ENCODE measurements at places on chromosomes 13 and 19.

- no peak overlapping the region for H3K4me3 ChIP-seq
- H3K36me3 ChIP-seq, result no peaks in the 10 kb centered on the region
- H3K4me1 ChIP-seq, result no peaks in the 10 kb centered on the region
- H3K27ac ChIP-seq, result no peak overlapping the region
Measured at GRCh38 chr13:62920159-62920558, 1504.5 kb upstream of the PCDH20 start.

DNA sequence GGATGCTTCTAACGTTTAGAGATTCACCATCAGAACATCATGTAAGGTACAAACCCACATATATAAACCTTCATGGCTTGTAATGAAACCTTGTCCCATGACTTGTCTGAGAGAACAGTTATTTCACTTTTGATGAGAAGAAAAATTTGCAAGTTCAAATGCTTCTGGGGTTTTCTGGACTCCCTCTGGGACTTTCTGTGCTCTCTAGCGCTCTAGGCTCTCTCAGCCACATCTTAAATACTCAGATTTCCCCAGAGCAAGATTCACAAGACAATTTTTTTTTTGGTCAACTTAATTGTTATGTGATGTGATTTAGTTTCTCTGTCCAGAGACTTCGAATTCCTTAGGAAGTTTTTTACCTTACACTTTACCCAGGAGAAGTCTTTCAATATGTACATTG lies 282.8 kb upstream of the EDNRB start:
- no peaks in the 10 kb centered on the region for H3K4me1 ChIP-seq
- H3K36me3 ChIP-seq, result no peaks in the 10 kb centered on the region
- no peaks in the 10 kb centered on the region for H3K27me3 ChIP-seq
- no peak overlapping the region for H3K27ac ChIP-seq
- DNase-seq, result no peak

GRCh38 chr19:6010107-6010506 lies 32.2 kb upstream of the RANBP3 start:
- H3K27ac ChIP-seq, result no peak overlapping the region
- H3K4me3 ChIP-seq, result no peak overlapping the region
- H3K36me3 ChIP-seq, result peaks cover 41% of the 10 kb centered on the region
- no peak for DNase-seq

DNA sequence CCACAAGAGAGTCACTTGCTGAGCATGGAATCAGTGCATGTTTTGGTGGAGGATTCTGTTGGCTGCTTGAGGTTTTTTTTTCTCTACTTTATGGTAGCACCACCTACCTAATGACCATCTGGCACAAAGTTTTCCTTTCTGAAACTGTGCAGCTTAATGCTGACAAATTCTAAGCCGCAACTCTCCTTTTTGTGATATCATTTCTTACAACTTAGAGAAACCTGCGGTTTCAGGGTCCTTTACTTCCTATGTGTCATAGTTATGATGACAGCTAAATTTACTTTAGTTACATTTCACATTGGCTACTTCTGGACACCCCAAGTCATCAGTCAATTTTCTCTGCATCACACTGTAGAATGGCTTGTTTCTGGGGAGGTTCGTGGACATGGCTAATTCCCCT lies 115.4 kb upstream of the TMTC4 start:
- H3K27ac ChIP-seq, result no peak overlapping the region
- DNase-seq, result no peak
- H3K4me3 ChIP-seq, result no peak overlapping the region

DNA sequence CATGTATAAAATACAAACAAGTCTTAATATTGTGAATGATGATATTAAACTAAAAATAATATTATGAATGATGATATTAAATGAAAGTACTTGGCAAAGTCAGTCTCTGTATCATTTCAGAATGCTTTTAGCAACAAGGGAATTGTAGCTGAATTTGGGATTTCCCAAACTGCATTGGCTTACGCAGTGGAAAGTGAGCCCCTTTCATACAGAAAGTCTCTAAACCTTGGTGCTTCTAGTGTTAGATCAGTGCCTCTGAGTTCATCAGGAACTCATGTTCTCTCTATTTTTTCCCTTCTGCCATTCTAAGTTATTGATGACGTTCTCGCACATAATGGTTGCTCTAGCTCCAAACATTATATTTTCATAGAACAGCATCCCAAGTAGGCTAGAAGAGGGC lies 300.0 kb downstream of the ITGBL1 start:
- DNase-seq, result no peak
- H3K4me3 ChIP-seq, result no peak overlapping the region
- H3K36me3 ChIP-seq, result no peaks in the 10 kb centered on the region
- H3K27ac ChIP-seq, result no peak overlapping the region
- H3K4me1 ChIP-seq, result no peaks in the 10 kb centered on the region

- H3K27ac ChIP-seq, result no peak overlapping the region
- no peaks in the 10 kb centered on the region for H3K4me1 ChIP-seq
- peak; percentile 61 for DNase-seq
- no peak overlapping the region for H3K4me3 ChIP-seq
Measured at GRCh38 chr13:77836423-77836822, 82.2 kb downstream of the EDNRB start.

DNA sequence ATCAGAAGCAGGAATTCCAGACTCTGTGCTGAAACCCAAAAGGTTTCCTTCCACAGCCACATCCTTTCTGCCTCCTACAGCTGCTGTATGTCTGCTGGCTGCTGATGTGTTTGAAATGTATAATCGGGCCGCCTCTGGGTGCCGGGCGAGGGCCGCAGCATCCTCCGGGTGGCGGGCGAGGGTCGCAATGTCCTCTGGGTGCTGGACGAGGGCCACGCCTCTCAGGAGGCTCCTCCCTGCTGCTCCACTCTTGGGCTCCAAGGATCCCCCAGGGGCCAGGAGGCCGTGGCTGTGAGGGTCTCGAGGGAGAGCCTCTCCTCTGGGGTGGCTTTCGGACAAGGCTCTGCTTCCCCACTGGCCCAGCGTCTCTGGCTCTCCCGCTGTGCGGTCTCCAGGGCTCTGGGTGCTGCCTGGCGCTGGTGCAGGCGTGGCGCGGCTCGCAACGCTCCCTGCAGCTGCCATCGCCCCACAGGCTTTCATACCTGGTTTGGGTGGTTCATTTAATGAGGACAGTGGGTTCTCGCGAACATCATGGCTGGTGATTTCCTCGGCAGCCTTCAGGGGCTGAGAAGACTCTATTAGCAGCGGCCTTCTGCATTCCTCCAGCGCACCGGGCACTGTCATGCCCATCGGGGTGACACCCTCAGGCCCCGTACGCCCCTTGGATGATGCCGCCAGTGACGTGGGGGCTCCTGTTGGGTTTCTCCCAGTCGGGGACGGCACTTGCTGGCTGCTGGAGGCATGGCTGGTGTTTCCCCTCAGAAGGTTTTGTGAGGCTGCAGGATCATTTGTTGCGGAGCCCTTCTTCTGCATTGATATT lies 41.8 kb upstream of the GRTP1 start:
- H3K27ac ChIP-seq, result peak overlapping the region; percentile 42
- peaks cover 89% of the 10 kb centered on the region for H3K4me1 ChIP-seq
- DNase-seq, result peak; percentile 1
- H3K36me3 ChIP-seq, result no peaks in the 10 kb centered on the region
- peaks cover 8% of the 10 kb centered on the region for H3K27me3 ChIP-seq

DNA sequence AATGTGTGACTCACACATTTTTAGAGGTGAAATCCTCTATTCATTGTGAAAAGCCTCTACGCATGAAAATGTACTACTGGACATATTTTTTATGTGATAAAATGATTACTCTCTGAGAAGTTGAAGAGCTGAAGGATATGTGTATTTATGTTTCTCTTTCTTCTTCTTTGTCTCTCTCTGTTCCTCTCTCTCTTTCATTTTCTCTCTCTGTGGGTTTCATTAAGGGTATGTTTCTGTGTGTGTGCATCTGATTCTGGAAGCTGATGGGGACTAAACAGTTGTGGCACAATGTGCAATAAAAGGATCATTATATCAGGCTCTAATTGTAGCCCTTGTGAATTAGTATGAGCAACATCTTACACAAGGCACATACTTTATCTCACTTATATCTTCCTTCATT lies 867.7 kb downstream of the PCDH9 start:
- no peaks in the 10 kb centered on the region for H3K4me1 ChIP-seq
- H3K36me3 ChIP-seq, result no peaks in the 10 kb centered on the region
- H3K27me3 ChIP-seq, result no peaks in the 10 kb centered on the region
- H3K4me3 ChIP-seq, result no peak overlapping the region
- H3K27ac ChIP-seq, result no peak overlapping the region

DNA sequence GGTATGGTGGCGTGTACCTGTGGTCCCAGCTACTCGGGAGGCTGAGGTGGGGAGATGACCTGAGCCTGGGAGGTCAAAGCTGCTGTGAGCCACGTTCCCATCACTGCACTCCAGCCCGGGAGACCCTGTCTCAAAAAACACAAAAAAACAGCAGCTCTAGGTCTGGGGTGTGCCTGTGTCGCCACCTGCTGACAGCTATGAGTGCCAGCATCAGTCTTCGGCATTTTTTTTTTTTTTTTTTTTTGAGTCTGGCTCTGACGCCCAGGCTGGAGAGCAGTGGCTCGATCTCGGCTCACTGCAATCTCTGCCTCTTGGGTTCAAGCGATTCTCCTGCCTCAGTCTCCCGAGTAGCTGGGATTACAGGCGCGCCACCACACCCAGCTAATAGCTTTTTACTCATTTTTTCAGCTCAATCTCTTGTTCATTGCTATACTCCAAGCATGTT lies 10.1 kb downstream of the AP2S1 start:
- peaks cover 4% of the 10 kb centered on the region for H3K4me1 ChIP-seq
- H3K36me3 ChIP-seq, result peaks cover 69% of the 10 kb centered on the region
